Stimulated activated CD4-positive, alpha-beta T cell treated with anti-CD3 and anti-CD28 coated beads, Interleukin-12 subunit alpha, Interleukin-12 subunit beta, amount 100 ng/mL, for 48 hours (primary cell): ENCODE measurements at places on chromosomes 5 and 9.

DNA sequence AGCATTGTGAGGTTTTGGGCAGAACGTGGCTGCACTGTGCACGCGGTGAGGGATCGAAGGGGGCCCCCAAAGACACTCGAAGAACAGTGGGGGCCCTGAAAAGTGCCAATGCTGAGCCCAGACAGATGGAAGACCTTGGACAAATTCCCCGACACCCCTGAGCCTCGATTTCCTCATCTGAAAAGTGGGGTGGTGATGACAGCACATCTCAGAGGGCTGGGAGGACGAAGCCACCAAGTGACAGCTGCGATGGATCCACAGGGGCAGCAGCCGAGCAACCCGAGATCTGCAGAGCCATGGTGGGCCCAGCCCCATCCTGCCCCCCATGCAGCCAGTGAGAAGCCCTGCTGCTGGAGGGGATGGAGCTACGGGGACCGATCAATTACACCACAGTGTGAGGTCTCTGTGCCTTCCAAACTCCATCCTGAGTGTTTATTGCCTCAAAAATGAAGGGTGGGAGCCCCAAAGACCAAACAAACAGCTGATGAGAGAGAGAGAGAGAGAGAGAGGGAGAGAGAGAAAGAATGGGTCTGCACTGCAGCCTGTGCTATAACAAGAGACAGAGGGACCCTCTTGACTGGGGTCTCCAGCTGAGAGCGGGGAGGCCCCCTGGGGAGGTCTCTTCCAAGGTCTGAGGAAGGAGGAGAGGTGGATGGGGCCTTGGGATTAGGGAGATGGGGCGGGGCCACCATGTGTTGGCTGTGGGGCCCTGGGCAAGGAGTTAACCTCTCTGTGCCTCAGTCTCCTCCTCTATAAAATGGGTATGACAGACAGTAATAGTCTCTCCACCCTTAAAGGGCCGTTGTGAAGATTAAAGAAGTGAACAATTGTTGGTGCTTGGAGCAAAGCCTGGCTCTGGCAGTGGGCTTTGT is 134.4 kb upstream of the IER5L start:
- no peak for DNase-seq

- no peak for DNase-seq
Observed at GRCh38 chr5:141330299-141331080, at the start of gene PCDHGA1. Gene PCDHGA1, plus strand, starts transcription at chr5:141330514.

- no peak for DNase-seq
Observed at GRCh38 chr9:36837431-36838405, 196.3 kb downstream of the PAX5 start.

DNA sequence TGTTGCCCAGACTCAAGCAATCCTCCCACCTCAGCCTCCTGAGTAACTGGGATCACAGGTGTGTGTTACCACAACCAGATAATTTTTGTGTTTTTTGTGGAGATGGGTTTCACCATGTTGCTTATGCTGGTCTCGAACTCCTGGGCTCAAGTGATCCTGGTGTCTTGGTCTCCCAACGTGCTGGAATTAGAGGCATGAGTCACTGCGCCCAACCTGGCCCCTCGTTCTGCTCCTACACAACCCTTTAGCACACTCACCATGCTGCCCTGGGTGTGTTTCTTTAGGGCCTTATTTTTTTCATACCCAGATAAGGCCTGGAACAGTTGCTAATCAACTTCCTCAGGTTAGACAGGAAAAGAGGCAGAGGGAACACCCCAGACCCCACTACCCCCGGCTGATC is 2.6 kb downstream of the PDZD2 start:
- no peak for DNase-seq

GRCh38 chr5:53166183-53166495 is 56.6 kb upstream of the MOCS2 start:
- DNase-seq, result no peak

DNA sequence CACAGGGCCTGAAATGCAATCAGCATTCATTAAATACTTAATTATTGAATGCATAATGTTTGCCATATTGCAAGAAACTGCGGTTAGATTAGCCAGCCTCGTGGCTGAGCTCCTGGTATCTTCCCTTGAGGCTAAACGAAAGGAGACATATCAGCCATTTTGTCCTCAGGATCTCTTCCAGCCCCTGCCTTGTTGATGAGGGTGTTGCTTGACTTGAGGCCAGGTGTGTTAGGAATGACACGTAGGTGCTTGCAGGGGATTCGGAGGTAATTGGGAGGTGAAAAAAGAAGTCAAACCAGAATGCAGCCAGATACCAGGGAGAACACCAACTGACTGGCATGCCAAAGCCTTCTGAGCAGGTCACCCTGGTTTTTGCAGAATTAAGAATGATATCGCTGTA is 12.5 kb downstream of the SH3RF2 start:
- no peak for DNase-seq

DNA sequence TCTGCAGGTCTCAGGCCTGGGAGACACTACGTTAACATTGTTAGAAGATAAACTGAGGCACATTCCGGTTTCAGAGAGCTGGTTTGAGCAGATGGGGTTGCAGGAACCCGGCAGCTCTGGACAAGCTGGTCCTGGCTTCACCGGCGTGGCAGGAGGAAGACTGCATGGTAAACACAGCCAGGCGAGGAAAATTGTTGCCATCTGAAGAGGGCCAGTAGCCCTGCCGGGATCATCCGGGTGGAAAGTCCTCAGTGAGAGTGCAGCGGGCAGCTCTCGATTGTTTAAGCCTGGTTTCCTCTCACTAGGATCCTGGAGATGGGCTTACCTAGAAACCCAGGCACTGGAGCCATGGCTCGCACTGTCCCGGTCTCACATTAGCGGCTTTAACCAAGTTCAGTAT is 226.9 kb downstream of the IRX2 start:
- DNase-seq, result no peak

- no peak for DNase-seq
Observed at GRCh38 chr9:112076814-112077213, 98.3 kb downstream of the SUSD1 start.

DNA sequence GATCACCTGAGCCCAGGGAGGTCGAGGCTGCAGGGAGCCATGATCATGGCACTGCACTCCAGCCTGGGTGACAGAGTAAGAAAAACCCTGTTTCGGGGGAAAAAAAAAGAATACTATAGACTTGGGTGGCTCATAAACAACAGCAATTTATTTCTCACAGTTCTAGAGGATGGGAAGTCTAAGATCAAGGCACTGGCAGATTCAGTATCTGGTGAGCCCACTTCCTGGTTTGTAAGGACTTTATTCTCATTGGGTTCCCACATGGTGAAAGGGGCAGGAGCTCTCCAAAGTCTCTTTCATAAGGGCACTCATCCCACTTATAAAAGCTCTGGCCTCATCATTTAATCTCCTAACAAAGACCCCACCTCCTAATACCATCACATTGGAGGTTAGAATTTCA is 8.7 kb downstream of the HINT1 start:
- no peak for DNase-seq

GRCh38 chr5:89721353-89721752 is 688.2 kb downstream of the CETN3 start:
- DNase-seq, result no peak

- no peak for DNase-seq
Observed at GRCh38 chr5:112958093-112959088, 18.2 kb upstream of the DCP2 start.

GRCh38 chr5:143400541-143401226 is 2.8 kb downstream of the NR3C1 start:
- DNase-seq, result no peak

- no peak for DNase-seq
Observed at GRCh38 chr9:94534901-94535300, 20.0 kb upstream of the PCAT7 start.

DNA sequence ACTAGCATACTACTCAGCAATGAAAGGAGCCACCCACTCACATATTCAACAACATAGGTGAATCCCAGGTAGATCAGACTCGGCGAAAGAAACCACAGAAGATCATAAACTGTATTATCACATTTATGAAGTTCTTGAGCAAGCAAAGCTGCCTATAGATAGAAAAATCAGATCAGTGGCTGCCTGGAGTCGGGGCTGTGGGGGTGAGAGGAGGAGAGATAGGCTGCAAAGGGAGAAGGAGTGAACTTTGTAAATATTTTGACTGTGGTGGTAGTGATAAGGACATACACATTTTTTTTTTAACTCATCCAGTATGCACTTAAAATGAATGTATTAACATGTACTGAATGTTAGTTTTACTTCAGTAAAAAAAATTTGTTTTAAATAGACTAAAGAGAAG is 23.5 kb upstream of the TMEM174 start:
- no peak for DNase-seq

- no peak for DNase-seq
Observed at GRCh38 chr5:143693651-143694252, 118.2 kb upstream of the HMHB1 start.

DNA sequence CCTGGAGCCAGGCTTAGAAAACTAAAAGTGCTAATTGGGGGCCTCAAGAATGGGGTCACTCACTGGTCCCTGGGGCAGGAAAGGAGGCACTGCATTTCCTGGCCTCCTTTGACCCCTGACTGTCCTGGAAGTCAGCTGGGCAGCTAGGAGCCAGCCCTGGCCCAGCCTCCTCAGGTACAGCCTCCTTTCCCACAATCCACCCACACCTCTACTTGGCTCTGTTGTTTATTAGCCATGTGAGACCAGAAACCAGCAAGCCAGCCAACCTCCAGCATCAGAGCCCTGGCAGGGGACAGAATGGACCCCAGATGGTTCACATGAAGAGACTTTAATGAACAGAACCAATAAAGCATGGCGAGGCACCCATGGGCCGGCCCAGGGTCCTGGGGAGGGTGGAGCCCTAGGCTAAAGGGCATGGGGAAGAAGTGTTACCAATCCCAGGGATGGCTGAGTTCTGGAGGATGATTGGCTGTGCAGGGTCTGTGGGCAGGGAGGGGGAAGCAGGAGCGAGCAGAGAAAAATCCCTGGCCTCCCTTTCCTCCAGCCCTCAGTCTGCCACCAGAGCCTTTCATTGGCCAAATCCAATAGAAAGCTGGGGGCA is 55.3 kb upstream of the ANGPTL2 start:
- DNase-seq, result no peak

GRCh38 chr5:132751444-132751843 is 4.2 kb downstream of the CCNI2 start:
- DNase-seq, result no peak

DNA sequence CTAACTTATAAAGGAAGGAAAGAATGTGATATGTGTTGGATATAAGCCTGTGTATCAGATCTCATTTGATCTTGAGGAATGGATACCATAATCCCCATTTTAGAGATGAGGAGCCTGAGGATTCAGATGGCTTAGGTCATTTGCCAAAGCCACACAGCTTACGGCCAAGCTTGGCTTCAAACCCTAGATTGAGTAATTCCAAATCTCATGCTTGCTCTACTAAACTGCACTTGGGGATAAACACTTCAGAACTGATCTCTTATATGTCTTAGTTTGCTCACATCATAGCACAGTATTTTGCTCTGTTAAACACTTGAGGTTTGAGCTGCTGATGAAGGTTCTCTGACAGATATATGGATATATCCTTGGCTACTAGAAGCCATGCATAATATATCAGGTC is 504.4 kb downstream of the NTRK2 start:
- DNase-seq, result no peak

DNA sequence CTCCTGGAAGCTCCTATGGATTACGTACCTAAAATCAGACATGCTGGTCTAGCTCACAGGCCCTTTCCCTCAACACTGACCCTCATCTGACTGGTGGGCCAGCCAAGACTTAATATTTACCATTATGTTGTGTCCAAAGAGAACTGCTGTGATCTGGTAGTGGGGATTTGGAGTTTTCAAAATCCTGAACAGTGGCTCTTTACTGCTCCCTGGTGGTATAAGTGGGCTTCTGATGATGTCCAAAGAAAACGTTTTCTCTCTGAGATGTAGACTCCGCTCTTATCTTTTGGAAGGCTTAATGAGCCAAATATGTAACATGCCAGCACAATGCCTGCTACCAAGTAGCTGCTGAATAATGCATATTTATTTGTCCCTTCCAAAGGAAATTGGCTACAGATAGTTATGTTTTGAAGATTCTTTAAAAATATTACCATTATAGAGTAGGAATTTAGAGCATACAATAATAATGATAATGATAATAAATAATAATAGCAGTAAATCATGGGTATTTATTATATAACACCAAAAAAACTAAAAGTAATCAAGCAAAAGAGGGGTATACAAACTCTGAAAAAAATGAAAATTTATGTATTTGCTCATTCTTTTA is 406.6 kb upstream of the TNC start:
- DNase-seq, result peak; percentile 2

DNA sequence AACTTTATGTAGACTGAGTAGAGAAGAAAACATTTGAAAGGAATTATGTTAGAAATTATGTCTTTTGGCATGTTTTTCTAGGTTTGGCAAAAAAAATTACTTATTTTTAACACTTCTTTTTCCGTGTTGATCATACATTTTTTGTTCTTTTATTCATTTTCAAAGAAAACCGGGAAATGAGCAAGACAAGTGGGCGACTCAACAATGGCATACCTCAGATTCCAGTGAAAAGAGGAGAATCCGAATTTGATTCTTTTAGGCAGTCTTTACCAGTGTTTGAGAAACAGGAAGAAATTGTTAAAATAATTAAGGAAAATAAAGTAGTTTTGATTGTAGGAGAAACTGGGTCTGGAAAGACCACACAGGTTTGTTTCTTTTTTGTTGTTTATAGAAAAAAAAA is 12.9 kb downstream of the YTHDC2 start:
- DNase-seq, result no peak

- DNase-seq, result no peak
Observed at GRCh38 chr5:162119801-162120200, 52.2 kb downstream of the GABRG2 start.

DNA sequence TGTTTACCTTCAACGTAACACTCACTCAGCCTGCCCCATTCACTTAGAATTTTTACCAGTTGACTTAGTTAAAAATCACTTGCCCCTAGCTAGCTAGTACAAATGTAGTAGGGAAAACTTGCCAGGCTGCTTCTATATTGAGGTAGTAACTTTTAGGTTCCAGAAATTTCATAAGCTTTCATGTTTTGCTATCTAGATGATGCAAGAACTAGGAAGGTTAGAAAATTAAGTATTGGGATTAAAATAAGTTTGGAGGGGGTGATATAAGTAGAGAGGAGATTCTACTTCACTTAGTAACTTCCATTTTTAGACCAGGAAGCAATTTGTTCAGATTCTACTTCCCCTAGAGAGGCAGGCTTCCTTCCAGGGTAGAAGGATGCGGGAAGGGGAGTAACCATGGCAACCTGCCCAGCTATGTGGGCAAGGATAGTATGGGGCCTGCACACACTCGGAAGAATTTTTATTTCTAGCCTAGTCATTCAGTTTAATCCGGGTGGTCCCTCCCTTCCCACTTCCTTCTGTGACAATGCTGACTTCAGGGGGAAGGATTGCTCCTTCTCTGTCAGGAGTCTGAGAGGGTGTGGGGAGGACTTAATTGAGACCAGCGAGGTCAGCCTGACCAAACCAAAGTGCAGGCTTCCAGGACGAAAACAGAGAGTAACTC is 4.2 kb downstream of the DAB2 start:
- no peak for DNase-seq

DNA sequence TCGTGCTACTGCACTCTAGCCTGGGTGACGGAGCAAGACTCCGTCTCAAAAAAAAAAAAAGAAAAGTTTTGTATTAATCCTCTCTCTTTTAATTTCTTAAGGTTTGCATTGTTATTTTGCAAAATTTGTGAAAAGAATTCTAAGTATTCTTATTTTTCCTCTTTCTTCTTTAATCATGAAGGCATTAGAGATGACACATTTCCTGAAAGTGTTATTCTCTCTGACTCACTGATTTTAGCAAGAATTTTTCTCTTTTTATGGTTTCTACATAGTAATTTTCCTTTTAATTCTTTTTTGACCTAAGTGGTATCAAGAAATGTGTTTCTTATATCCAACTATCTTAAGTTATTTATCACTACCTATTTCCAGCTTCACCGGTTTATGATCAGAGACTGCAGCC is 78.0 kb downstream of the NSUN2 start:
- DNase-seq, result no peak

GRCh38 chr5:148005788-148006520 is 57.8 kb upstream of the SPINK5 start:
- no peak for DNase-seq

GRCh38 chr5:113357696-113358476 is 76.9 kb downstream of the TSSK1B start:
- DNase-seq, result no peak
